ENCODE measurements at places on chromosomes 16 and 17.

- no peak for DNase-seq
These were observed 73.7 kb downstream of the NETO2 start for GRCh38 chr16:47069841-47070584.

GRCh38 chr17:3715296-3715695 is 8.4 kb upstream of the HASPIN start:
- no peak for DNase-seq

DNA sequence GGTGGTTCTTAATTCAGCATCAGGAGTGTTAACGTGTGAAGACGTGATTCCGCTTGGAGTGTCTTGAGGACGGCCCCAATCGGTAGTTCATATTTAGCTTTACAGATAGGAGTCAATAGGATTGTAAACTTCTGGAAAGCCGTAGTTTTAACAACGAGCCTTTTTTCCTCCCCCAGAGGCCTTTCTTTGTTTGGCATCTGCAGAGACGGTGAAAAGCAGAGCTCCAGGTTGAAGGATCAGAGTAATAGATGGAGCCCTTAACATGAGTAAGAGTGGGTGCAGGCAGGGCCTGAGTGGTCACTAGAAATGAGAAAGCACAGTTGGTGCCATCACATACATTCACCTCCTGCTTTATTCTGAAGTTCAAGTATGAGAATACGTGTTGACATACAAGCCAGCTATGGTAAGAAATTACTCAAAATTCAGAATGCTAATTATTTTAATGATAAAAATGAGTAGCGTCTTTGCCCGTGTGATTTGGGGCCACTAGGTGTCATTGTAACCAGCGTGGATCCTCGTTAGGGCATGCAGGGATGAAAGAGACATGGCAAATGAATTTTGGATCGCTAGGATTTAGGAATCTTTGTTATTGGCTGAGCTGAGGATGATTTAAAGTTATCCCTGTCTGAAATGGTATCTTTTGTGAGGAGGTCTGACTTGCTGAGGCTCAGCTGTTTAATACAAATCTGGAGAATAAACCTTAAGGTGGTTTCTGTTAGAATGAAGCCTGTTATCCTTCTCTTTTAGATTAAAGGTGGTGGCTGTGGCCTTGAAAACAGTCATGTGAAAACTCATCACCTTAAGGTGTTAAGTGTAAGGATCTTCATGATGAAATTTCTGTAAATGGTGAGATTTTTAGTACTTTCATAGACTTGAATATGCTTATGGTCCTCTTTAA is 18.6 kb downstream of the PRCD start:
- DNase-seq, result no peak

DNA sequence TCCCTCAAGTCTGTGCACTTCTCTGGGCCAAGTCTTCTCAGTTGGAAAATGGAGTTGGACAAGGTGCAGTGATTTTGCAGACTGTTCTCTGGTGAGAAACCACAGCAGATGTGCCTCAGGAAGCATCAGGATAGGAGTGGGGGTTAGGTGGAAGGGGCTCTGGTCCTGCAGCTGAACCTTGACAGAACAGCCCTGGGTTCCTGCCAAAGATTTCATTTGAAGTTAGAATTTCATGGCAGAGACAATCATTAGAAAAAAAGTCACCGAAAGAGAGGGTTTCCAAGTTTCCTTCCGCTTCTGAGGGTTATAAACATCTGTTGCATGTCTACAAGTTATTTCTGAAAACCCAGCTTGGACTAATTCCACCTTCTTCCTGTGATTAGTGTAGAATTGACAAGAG is 80.4 kb upstream of the IRX3 start:
- DNase-seq, result no peak

DNA sequence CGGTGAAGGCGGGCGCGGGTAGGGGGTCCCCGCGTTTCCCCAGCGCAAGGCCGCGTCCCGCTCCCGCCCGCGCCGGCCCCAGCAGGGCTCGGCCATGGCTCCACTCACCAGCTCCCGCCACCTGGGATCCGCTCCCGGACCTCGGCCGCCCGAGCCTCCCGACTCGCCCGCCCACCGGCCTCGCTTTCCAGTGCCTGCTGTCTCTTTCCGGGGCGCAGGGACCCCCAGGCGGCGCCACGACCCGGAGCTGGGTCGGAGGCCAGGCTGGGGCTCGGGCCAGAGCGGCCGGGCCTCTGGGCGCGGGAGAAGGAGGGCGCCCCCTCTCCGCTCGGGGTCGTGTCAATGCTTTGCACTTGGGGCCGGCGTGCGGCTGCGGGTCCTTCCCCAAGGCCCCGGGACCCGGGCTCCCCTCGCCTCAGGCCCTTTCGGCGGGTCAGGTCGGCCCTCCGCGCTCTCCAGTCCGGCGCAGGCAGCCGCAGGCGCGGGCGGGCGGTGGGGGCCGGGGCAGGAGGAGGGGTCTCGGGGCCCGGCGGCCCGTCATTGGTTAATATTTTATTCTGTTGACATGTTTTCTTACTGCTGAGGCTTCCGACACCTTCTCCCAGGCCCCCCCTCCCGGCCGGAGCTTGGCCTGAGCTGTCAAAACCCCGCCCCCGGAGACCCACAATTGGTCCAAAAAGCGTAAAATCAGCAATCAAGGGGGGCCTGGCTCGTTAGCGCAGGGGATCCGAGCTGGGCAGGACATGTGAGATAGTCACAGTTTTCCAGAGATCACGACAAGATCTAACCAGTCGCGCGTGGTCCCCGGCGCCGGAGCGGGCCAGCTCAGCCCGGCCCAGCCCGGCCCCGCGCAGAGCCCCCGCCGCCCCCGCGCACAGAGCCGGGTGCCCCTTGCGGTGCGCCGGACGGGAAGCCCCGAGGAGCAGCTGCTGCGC is at the start of gene TBX2:
Gene TBX2 (plus strand): TSS at position 713 of the 935 bp plus-strand sequence. CDS start 334 bp downstream, outside the sequence.
- no peak for DNase-seq

Data from DMS79 (cell line).